NCI-H1930 (cell line): ENCODE measurements at places on chromosomes 6 and 20.

- no peak for DNase-seq
Measured at GRCh38 chr6:2127484-2127911, 117.9 kb downstream of the GMDS start.

DNA sequence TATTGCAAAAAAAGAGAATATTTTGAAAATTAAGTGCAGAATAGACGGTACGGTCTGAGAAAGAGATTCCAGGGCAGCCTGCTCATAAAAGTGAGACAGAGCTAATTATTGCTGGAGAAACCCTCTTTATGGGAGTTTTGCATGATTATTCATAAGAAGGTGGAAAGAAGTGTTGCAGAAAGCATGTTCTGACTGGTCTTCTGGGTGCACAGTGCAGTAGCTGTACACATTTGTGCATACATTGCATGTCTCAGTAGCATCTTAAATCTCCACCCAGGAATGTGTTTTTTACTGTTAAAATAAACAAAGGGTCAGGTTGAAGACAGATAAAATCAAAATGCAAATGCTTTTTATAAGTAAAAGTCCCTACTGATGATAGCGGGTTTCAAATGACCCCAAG is 1813.6 kb upstream of the DEFB115 start:
- DNase-seq: no peak

- DNase-seq: no peak
Measured at GRCh38 chr20:43844778-43845614, 69.7 kb upstream of the TOX2 start.

DNA sequence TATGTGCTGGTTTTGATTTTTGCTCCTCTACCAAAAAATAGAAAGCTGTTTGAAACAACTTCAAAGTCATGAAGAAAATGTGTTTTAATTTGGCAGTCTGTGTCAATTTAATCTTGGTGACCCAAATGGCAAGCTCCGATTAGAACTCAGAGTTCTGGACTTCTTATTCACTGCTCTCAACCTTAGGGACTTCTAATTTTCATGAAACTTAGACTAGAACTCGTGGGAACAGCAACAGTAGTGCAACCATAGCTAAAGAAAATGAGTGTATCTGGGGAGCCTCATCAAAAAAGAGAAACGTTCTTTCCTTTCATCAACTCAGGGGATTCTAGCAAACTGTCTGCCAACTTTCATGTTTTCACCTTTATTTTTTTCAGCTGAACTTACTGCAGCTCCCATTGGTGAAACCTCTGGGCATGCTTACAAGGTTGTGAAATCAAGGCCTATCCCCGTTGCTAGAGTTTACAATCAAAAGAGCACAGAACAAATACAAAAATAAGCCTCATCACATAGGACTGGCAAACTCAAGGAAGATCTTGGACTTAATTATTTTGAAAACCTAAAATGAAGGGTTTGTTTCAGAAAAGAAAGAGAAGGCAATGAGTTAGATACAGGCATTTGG is 114.0 kb upstream of the HSF2 start:
- no peak for DNase-seq

DNA sequence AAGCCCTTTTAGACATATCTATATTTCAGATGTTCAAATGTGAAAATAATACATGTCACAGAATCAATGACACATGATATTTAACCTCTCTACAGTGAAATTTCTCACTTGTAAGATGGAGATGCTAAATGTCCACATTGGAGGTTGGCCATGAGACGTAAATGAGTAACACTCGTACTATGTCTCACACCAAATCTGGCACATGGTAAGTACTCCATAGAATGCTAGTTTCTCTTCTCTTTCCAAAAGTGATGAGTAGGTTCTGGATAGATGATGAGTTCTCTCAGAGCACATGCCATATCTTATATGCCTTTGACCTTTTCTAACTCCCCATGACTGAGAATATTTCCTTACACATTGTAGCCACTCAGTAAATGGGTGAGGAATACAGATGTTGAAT is 17.7 kb downstream of the GFOD1 start:
- DNase-seq: no peak

- no peak for DNase-seq
Measured at GRCh38 chr20:38060536-38060935, 27.0 kb downstream of the RPRD1B start.

DNA sequence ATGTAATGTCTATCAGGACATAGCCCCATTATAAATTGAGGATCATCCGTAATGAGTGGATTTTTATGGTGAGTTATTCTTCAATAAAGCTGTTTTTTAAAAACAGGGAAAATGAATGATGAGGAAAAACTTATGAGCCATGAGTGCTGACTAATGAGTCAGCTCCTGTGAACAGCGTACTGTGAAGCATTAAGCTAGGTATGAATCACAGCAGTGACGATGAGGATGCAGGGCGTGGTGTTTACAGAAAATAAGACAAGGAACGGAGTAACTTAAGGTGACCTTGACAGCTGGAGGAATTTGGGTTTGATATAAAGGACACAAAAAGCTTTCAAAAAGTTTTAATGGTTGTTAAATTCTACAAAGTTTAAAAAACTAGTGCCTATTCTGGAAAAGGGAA is 96.3 kb downstream of the FOXF2 start:
- DNase-seq: no peak

DNA sequence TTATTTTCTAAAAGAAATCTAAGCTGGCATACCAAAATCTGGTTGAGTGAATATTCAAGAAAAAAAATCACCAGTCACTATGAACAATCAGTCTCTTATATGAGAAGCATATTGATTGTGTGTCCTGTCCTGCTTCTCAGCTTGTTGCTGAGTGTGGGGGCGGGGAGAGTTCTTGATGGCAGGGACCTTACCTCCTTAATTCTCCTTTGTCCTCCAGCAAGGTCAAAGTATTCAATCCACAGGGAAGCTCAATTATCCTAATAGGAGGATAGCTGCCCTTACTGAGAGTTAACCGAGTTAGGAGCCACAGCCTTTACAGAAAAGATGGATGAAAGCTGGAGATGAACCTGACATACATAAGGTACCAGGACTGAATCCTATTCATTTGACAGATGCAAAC is 154.0 kb downstream of the LY86 start:
- DNase-seq: no peak

DNA sequence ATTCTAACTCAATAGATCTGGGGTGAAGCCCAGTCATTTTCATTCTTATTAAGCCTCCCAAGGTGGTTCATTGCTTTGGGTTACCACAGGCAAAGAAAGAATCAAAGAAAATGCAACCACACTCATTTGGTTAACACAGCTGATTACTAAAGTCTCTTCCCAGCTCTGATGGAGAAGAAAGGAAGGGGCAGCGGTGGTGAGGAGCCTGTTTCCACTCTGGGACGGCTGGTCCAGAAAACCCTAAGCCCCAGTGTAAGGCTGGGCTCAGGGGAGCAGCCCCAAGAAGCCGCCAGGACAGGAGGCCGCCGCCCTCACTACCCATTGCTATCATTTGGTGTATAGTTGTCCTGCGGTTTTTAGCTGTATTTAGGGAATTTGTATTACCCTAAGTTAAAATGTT is 226.9 kb downstream of the CD83 start:
- no peak for DNase-seq

GRCh38 chr20:44039741-44040140 is 125.1 kb downstream of the TOX2 start:
- DNase-seq: no peak

GRCh38 chr6:149974825-149975224 is 11.1 kb downstream of the ULBP1 start:
- DNase-seq: no peak

GRCh38 chr6:44265007-44265721 is at the start of gene NFKBIE:
NFKBIE (minus strand) TSS chr6:44265551; CDS start chr6:44265346, 205 bp downstream.
- peak; percentile 77 for DNase-seq

GRCh38 chr6:46476301-46476700 is 14.9 kb downstream of the RCAN2 start:
- no peak for DNase-seq

GRCh38 chr6:135438907-135439535 is 58.5 kb downstream of the AHI1 start:
- DNase-seq: no peak

DNA sequence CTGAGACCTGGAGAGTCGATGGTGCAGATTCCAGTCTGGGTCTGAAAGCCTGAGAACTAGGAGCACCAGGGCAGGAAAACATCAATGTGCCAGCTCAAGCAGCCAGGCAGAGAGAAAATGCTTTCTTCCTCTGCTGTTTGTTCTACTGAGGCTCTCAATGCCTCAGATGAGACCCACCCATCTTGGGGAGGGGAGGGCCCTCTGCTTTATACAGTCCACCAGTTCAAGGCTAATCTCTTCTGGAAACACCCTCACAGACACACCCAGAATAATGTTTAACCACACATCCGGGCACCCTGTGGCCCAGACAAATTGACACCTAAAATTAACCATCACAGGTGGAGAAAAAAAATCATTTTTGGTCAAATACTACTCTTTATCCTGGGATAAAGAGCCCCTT is 89.3 kb upstream of the SLC22A23 start:
- DNase-seq: no peak

GRCh38 chr6:133891927-133892812 is 3.3 kb downstream of the TCF21 start:
- no peak for DNase-seq

DNA sequence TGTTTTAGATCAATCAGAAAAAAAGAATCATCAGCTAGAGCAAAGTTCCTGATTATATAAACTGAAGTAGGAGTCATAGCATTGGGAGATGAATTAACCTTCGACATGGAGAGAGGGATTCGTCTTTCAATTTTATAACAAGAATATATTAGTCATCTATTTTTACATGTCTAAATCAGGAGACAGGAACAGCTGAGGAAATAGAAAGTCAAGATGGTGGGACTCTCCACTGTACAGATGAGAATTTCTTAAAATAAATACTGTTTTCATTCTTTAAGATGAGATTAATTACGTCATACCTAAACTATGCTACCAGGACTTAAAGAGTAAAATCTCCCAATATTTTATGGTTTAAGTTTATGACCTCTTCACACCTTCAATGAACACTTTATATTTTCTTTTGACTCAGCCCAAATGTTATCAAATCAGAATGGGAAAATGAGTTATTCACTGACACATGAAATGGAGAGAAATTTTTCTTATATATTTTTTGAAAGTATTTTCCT is 1137.7 kb downstream of the EPHA7 start:
- DNase-seq: no peak

DNA sequence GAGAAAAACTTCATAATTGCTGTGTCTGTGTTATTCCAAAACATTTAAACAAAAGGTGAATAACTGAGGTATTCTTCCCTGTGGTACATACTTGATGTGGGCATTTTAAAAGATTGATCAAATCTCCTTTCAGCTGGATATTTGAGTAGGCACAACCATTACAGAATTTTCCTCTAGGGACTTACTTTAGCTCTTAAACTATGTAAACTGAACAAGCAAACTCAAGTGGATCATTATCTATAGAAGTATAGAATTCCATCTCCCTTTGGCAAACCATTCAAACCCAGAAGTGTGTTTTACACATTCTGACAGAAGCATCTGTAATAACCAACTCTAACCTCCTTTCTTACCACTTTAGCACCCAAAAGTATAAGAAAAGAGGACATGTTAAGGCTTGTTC is 241.4 kb downstream of the ESR1 start:
- DNase-seq: no peak

GRCh38 chr6:63745784-63746183 is 110.2 kb downstream of the PHF3 start:
- no peak for DNase-seq

DNA sequence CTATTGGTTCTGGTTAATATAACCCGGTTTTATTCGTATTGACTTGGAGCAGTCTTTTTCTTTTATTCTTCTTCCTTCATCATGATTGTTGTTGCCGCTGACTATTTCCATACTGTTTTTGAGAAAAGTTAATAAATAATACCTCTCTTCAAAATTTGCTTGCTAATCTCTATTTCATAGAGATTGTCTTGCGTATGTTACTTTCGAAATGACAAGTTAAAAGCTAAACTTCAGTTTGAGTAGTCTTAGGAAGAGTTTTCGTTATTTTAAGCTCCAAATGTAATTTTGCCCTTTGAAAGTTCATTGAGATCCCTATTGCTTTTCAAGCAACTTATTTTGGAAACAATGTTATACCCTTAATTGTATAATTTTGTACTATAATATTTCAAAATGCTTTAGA is 36.4 kb downstream of the DCBLD1 start:
- no peak for DNase-seq

- DNase-seq: no peak
Measured at GRCh38 chr6:77686931-77687330, 34.1 kb downstream of the MEI4 start.

DNA sequence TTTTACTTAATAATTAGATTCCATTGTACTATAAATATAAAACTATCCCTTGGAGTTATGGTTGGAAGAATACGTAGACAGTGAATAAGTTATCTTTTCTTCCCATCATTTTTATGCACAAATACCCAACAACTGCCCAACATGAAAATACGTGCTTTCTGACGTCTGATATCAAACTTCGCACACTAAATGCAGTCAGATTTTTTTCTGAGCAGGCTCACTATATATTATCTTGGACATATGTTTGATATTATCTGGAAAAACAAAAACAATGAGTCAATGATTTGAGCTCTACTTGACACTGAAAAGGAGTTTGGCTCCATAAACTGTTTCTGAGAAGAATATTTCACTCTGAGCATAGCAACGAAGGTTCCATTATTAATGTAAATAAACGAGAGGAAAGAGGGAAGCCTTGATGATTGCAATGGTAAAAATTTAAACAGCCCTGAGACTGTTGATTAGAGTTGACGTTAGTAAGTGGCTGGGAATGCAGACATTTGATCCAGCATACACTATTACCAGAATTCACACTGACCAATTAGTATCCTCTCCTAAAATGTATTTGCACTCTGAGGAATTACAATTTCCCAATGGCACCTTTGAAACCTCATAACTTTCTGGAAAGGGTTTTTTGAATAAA is 1090.0 kb downstream of the EPHA7 start:
- no peak for DNase-seq

- peak; percentile 1 for DNase-seq
Measured at GRCh38 chr6:102853249-102853955, 1459.9 kb downstream of the GRIK2 start.

DNA sequence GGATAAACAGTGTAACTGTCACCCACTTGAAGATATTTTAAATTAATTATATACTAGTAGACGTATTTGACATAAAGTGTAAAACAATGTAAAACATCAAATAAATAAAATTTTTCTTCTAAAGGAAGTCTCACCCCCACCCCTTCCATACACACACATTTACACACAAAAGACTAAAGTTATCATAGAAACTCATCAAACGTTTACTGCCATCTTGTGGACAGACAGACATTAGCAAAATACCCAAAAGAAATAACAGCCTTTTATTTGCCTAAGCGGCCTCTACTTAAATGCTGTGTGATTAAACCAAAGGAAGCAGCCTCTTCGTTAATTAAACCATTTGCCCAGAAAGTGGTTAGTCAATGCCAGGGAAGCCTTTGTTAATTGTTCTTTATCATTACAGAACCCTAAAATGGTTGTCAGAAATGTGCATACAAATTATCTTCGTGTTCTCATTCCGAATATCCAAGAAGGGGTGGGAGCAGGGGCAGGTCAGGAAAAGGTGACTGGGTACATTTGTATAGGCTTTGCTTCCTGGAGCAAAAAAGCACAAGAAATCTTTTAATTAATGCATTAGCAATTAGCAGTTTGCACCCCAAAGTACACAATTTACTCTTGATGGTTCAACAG is 176.2 kb upstream of the SASH1 start:
- DNase-seq: peak; percentile 12

GRCh38 chr6:43833223-43833995 is 63.4 kb downstream of the VEGFA start:
- DNase-seq: no peak

- DNase-seq: no peak
Measured at GRCh38 chr20:44646023-44646640, 5.4 kb downstream of the ADA start.
